ENCODE measurements at places on chromosomes 6 and 20.

- no peak for DNase-seq
These were observed 93.2 kb downstream of the DLGAP4 start for GRCh38 chr20:36399147-36399968.

DNA sequence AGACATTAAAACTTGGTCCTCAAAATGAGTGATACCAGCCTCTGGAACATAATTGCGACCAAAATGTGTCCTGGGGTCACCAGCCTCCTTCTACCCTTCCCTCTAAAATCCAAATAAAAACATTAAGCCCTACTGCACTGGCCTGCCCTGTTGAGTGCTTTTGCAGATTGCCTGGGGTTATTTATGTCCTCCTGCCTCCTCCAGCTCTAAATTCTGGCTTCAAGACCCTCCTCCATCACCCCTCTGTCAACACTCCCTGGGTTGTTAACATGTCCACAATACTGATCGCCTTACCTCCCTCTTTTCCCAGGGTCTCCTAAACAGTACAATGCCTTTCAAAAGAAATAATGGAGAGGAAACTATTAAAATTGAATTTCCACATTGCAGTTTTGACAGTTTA lies 327.5 kb downstream of the NRN1 start:
- DNase-seq, result no peak

- no peak for DNase-seq
These were observed 37.6 kb upstream of the CCN6 start for GRCh38 chr6:112016320-112016719.

DNA sequence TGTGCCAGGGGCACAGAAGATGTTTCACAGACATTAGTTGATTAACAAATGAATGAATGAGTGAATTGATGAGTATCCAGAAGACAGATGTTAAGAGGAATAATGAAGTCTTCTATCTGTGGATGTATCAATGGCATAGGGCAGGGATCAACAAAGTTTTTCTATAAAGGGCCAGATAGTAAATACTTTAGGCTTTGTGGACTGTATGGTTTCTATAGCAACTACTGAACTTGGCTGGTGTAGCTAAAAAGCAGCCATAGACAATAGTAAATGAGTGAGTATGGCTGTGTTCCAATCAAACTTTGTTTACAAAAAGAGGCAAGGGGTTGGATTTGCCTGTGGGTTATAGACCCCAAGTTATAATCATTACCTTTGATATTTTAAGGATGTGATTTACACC lies 144.0 kb downstream of the PRL start:
- no peak for DNase-seq

DNA sequence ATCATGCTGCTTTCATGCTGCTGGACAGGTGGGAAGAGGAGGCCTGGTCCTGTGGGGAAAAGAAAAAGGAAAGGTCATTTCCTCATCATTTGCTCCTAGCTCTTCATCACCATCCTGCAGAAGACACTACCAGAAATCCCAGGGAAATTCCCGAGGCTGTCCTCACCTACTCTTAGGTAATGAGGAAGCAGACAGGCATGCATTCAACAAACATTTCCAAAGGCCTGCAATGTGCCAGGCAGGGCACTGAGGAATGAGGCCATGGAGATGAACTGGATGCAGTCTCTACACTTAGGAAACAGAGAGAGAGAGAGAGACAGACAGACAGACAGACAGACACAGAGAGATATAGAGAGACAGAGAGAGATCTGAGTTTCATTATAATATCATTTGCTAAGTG lies 83.0 kb upstream of the MRPS10 start:
- no peak for DNase-seq

GRCh38 chr20:41619360-41620100 lies 1.4 kb upstream of the CHD6 start:
- no peak for DNase-seq

- DNase-seq, result no peak
These were observed 550 bp downstream of the PLAGL2 start for GRCh38 chr20:32206760-32207625.

DNA sequence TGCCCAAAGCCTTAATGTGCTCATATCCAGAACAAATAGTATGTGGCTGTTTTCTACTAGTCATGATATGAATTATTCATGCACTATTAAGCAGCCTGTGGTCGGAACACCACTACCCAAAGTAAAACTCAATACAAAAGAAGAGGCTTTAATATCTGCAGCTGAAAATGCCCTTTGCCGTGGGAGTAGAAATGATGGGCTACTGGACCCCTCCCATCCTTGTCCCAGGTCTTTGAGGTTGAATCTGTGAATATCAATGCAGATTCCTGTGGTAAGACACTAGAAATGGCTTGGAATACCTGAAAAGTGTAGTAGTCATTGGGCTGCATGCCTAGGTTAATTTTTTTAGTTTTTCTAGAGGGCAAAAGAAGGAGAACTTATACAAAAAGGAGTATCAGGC lies 303.7 kb downstream of the TBC1D7 start:
- no peak for DNase-seq

GRCh38 chr6:21135484-21136013 lies 458.0 kb upstream of the SOX4 start:
- DNase-seq, result no peak

Measured in ureter (tissue), 1 donor.